ENCODE measurements at places on chromosomes 5 and 9.

- no peak for DNase-seq
Observed at GRCh38 chr9:5500441-5501235, 9.7 kb upstream of the PDCD1LG2 start.

DNA sequence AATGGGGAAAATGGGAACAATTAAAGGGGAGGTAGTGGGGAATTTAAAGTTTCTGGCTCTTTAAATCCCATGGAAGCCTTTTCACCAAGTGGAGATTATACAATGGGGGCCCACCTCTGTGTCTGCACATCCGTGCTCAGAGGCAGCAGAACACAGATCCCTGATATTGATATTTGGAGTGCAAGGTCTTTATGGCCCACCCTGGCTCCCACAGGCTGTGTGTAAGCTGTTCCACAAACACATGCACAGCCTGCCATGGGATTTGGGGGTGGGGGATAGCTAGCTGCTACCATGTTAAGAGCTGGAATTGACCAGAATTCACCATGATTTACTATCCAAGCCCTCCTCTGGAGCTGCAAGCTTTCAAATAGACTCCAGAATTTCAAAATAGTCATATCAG is 55.9 kb downstream of the RASGEF1C start:
- DNase-seq, result no peak

- no peak for DNase-seq
Observed at GRCh38 chr5:149044453-149045088, 18.3 kb downstream of the SH3TC2 start.

- no peak for DNase-seq
Observed at GRCh38 chr9:4678679-4679267, 596 bp upstream of the CDC37L1 start.

DNA sequence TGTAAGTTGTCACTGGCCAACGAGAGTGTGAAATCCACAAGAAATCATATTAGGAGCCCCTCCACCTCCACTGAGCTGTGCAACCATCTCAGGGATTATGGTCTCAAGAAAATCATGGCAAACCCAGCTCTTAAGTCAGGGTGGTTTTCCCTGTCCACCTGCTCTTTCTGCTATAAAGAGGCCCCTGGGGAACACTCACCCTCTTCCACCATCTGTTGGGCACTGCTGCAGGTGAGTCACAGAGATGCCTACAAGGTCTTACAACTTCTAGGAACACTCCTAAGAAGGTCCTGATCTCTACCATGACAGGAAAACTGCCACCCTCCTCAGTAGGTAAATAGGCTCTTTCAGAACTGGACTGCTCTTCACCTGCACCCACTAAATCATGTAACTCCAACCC is 61.8 kb downstream of the DRD1 start:
- no peak for DNase-seq

DNA sequence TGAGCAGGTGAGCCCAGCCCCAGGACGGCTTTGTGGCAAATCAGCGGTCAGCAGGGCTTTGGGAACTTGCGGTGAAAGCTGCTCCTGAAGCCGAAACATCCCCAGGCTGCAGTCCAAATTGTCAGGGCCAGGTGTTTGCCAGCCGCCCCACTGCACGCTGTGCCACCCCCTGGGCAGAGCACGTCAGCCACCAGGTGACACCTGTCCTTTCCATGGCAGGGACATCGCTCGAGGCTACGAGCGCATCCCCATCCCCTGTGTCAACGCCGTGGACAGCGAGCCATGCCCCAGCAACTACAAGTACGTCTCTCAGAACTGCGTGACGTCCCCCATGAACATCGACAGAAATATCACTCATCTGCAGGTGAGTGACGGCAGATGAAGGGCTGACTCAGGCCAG is 64.4 kb upstream of the CACNA1B start:
- no peak for DNase-seq

GRCh38 chr9:123441769-123442168 is 85.8 kb downstream of the CRB2 start:
- DNase-seq, result no peak

GRCh38 chr5:179876610-179876952 is 18.0 kb upstream of the MRNIP start:
- DNase-seq, result no peak

DNA sequence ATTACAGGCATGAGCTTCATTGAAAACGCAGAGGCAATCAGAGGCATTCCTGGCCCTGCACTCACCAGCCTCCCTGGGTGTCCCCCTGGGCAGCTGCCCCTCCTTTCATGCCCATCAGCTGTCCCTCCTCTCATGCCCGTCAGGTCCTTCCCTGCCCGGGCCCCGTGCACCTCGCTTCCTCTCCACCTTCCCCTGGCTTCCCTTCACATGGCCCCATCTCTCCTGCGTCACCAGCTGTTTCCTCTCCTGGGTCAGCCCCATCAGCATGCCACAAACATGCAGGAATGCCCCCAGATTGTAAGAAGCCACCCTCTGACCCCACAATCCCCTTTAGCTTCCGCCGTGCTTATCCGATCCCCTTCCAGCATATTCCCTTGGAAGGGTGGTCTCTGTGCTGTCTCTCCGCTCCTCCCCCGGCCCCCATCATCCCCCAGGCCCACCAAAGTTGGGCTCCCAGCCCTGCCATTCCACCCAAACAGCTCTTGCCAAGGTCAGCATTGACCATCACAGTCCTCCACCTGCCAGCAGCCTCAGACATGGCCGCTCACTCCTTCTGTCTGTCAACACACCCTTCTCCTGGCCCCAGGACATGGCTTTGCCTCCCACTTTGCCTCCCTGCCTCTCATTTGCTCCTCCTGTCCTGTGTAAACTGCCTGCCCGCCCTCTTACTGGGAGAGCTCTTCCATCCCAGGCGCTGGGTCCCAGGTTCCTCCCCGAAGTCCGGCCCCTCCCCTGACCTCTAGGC is 98.6 kb upstream of the IER5L start:
- DNase-seq, result no peak

DNA sequence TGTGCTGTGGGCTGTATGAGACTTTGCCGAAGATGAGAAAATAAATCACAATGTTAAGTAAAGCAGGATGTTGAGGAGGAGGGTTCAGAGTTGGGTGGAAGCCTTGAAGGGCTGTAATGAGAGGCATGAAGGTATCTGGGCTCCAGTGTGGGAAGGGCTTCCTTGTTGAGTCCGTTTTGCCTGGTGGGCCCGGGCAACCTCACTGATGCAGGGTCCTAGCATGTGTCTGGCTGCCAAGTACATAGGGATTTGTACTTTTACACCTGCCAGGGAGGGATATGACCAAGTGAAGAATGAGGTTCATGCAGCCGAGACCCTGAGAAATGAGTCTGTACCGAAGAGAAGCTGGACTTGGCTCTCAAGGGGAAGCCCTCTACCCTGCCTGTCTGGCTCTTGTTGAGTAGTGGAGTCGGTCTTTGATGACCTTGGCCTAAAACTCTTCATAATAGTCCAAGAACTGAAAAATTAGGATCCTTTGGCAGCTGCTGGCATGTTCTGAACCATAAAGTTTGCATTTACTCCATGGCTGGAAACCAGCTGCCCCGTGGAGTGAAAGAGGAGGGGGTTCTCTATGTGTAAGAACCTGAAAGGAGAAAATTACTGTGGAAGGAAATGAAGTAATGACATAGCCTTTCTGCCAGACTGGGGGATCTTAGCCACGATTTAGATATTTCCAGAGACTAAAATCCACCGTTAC is 59.0 kb upstream of the DPYSL3 start:
- no peak for DNase-seq

DNA sequence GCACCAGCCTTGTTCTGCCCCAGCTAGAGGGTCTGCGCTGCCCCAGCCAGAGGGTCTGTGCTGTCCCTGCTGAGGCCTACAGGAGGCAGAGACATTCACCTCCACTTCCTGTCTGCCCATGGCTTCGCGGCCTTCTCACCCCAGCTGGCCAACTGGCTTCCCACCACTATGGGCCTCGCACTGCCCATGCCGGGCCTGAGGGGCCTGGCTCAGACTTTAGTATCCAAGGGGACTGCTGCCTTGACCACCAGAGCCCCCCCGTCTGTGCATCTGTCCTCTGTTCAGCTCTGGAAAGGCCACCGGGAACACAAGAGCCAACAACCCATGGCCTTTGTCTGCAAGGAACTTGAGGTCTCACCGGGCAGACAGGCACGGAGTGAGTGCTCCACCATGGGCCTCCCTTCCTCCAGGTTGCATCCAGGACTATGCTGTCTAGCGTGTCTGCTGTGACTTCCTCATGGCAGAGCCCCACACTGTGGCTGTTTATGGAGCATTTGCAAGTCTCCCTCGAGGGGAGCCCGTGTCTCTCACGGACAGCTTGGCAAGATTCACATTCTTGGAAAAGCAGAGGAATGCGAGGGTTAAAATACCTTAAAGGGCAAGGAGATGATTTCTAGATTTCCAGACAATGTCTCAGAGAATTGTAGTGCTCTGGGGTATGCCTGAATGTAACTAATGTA is 1.7 kb downstream of the DCANP1 start:
- DNase-seq, result no peak

- no peak for DNase-seq
Observed at GRCh38 chr5:39794513-39795210, 369.9 kb upstream of the DAB2 start.

DNA sequence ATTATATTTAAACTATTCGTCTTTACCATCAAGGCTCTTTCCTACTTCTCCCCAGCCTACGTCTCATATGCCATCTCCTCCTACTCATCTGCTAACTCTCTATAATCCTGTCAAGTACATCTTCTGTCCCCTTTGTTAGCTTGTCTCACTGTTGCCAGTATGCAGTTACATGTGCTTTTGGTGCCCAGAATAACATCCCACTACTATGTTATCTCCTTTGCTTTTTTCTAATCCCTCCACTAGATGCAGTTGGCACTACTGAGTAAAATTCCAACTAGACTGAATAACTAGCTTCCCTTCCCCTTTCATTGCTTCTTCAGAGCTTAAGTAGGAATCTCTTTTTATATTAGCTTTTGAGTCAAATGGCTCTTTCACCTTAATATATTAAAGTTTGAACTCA is 3.0 kb upstream of the ARRDC3 start:
- no peak for DNase-seq

DNA sequence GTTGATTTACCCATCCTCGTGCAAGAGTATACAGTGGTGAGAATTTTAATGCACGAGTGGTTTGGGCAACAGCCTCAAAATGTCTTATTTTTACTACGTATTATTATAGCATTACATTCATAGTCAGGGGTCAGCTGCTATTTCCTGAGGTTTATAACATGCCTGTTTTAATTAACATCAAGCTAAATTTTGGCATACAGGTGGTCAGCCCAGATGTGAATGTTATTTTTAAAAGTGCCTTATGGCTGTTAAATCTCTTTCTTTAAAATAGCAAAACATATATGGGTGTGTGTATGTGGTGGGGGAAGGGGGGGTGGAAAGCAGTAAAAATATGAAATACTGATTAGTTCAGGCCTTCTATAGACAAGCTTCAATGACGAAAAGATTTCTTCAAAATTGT is 424.5 kb upstream of the CLINT1 start:
- DNase-seq, result no peak

- no peak for DNase-seq
Observed at GRCh38 chr9:3827175-3827574, 301.4 kb upstream of the RFX3 start.

DNA sequence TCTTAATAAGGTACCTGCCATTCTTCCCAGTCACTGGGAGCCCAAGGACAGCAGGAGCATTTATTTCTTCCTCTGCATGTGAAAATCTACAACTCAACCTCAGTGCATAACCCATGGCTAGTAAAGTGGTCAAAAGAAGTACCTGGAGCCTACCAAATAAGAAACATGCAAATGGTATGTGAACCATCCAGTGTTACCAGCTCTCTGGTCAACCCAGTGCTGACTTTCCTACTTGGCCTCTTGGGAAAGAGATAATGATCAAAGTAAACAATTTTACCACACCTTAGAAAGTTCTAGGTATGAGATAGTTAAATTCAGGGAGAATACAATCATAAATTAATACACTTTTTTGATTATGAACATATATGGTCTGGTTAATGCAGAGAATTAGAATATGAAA is 325.6 kb downstream of the ENC1 start:
- no peak for DNase-seq

DNA sequence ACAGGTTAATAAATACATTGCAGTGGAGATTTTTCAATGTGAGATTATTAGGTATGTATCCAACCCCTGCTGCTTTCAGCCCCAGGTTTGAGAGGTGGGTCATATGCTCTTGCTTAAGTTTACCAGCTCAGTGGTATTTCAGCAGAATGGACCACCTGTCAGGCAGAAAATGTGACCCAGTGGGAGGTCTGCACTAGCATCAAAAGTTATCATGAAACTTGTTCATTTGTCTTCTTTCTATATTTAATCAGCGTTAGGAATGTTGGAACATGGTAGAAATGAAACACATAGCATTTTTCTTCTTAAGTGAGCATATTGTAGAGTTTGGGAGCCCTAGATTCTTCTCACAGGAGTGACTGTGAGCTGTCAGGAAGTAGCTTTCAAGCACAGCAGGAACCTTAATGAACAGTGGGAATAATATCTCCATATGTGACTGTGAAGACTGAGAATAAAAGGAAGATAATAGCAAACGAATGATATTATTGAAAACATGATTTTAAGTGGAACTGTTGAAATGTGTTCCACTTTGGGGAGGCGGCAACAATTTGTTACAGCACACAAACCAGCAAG is 596.9 kb upstream of the CDH6 start:
- DNase-seq, result no peak

DNA sequence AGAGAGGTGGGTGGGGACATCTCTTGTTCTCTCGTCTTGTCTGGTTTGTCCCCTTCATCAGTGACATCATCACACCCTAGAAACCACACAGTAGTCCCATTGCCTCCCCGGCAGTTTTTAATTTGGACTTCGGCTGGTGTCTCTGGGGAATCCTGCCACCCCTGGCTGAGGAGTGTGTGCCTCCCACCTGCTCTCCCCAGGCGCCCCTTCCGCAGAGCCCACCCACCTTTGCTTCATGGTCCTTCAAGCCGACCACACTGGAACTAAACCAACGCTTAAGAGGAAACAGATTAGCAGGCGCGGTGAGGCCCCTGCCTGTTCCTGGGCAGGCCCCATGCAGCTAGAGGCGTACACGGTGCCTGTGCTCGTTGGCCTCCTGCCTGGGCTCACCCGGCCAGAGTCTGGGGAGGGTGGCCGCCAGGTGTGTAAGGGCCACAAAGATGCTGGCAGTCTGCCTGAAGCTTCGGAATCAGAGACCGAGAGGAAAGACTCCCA is 107.6 kb upstream of the SPRY4 start:
- no peak for DNase-seq

GRCh38 chr9:61667559-61668121 is 477.8 kb downstream of the SPATA31A7 start:
- no peak for DNase-seq

All from stimulated activated CD4-positive, alpha-beta T cell treated with anti-CD3 and anti-CD28 coated beads, Interleukin-15, amount 100 ng/mL, for 1 hour (primary cell).